ENCODE measurements at places on chromosomes 7 and 10.

DNA sequence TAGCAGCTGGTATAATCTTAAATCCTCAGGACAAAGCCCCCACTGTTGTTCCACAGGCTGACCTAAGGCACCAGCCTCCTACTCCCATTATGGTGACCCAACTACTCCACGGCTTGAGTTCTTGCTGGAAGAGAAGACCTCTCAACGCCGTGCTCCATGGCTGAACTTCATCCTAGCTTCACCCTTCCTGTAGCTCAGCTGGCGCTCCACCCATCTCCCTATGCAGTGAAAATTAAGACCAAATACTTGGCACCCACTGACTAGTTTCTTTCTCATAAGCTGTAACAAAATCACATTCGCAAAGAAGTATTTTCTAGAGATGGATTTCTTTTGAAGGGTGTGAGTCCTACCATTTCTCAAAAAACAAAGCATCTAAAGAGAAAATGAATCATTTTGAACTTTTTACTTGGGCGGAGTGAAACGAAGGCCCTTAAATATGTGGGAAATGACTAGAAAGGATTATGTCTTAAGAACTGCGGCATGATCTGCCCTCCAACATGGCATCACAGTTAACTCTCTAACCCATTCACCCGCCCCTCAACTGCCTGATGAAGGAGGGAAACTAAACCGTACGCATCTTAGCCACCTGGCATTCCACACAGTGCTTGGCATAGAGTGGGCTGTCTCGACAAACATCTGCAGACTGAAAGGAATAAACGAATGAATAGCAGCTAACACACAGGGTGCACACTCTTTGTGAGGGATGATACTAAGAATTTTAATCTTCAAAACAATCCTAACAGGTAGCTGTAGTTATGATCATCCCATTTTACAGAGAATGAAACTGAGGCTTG is 32.7 kb downstream of the GFRA1 start:
- DNase-seq: no peak

- no peak for DNase-seq
These were observed 97.1 kb downstream of the SH3PXD2A start for GRCh38 chr10:103758294-103758681.

- DNase-seq: no peak
These were observed 89.5 kb upstream of the PIK3CG start for GRCh38 chr7:106775552-106775936.

DNA sequence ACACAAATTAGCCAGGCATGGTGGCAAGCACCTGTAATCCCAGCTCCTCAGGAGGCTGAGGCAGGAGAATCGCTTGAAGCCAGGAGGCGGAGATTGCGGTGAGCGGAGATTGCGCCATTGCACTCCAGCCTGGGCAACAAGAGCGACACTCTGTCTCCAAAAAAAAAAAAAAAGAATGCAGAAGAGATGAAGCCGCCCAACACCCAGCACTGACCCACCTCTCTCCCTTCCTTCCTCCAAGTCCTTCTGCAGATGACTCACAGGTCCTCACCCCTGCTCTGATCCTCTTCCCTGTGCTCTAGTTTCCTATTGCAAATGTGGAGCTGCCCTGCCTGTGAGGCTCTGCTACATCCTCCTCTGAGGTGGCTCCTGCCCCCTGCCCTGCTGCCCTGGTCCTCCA is 22.0 kb upstream of the OPALIN start:
- no peak for DNase-seq

- no peak for DNase-seq
These were observed 60.6 kb upstream of the AKR1E2 start for GRCh38 chr10:4765428-4765827.

- DNase-seq: no peak
These were observed 34.0 kb upstream of the CD36 start for GRCh38 chr7:80604436-80604835.

GRCh38 chr10:110872145-110872983 is 636 bp downstream of the PDCD4 start:
- DNase-seq: peak; percentile 64

DNA sequence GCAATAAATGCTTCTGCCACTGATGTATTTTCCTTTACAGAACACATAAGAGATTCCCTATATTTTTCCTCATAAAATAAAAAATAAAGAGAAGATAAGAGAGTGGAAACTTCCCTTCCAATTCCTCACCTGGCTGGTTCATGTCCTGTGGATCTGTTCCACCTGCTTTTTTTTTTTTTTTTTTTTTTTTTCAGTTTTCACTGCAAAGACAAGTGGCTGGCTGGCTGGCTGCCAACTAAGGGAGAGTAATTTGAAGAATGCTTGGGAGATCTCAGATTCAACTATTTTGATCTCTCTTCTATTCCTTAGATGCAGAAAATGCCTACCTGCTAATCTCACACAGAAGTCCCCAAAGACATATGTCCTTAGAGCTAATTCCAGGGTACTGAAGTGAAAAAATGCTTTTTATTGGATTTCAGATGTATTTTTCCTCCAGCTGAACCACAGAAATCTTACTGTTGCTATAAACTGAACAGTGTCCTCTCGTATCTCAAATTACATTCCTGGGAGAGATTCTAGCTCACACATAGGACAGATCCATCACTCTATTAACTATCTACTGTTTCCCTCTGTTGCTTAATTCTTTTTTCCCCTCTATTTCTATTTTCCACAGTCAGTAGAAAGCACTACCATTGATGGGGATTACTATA is 120.8 kb downstream of the NRCAM start:
- DNase-seq: no peak

- DNase-seq: no peak
These were observed 105.8 kb downstream of the THSD7A start for GRCh38 chr7:11726001-11726793.

DNA sequence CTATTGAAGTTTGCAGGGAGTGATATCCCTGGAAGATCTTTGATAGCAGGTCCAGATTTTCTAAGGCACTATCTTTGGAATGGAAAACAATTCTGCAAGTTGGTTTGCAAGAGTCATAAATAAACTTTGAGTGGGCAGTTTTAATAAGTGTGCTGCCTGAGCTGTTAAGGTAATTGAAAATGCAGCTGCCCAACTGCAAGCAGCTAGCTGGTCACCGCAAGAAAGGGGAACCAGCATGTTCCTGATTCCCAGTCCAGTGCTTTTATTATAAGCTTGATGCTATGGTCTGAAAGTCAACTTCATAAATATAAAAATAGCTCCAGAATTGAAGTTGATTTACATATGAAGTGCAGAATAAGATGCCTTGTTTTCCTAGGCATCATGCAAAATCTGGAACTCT is 308.4 kb downstream of the ZNF248 start:
- DNase-seq: no peak

- DNase-seq: no peak
These were observed 111.1 kb downstream of the ELMO1 start for GRCh38 chr7:37337522-37337921.

- DNase-seq: no peak
These were observed 16.0 kb upstream of the KIF5B start for GRCh38 chr10:32072025-32072800.

GRCh38 chr7:85464042-85464651 is 277.3 kb upstream of the SEMA3D start:
- DNase-seq: no peak

- no peak for DNase-seq
These were observed 342.3 kb upstream of the ADARB2 start for GRCh38 chr10:2079603-2080078.

GRCh38 chr10:75350791-75351190 is 50.8 kb downstream of the ZNF503 start:
- DNase-seq: no peak

Data from activated CD4-positive, alpha-beta T cell treated with anti-CD3 and anti-CD28 coated beads for 1 hour (primary cell).